CD4-positive, alpha-beta T cell treated with Interleukin-15 for 4 hours (primary cell): ENCODE measurements at places on chromosomes 5 and 9.
A peak's percentile ranks its signal among the peaks of the same experiment; 100 is the strongest.

DNA sequence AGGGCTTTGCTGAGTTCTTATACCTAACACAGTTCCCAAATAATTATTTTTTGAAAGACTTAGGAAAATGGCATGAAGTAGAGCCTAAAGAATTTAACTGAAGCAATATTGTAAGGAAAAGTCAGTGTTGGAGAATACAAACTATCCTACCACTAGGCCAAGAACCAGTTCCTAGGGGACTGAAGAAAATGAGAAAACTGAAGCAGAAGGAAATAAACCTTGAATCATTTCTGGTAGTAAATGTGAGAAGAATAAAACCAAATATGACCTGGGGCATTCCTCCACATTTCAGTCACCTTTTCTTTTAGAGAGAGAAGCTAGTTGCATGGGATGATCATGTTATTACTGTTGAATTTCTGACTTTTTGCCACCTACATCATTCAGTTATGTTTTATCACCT lies 1393.9 kb upstream of the C9orf72 start:
- no peak for DNase-seq

- DNase-seq, result no peak
Measured at GRCh38 chr9:69577123-69577522, 95.0 kb downstream of the APBA1 start.

DNA sequence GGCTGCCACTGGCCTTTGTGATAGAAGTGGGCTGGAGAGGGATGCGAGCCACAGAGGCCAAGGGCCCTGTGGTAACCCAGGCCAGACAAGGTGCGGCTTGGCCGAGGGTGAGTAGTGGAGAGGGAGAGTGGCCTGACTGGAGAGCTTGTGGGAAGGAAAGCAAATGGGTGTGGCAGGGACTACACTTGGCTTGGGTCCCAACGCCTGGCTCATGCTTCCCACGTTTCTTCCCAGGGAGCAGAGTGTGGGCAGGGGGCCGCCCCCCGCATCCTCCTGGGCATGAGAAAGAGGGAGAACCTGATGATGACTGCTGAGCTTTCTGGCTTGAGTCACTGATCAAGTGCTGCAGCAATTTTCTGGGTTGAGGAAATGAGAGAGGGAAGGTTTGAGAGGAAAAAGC lies 95.7 kb downstream of the ANKH start:
- DNase-seq, result no peak

DNA sequence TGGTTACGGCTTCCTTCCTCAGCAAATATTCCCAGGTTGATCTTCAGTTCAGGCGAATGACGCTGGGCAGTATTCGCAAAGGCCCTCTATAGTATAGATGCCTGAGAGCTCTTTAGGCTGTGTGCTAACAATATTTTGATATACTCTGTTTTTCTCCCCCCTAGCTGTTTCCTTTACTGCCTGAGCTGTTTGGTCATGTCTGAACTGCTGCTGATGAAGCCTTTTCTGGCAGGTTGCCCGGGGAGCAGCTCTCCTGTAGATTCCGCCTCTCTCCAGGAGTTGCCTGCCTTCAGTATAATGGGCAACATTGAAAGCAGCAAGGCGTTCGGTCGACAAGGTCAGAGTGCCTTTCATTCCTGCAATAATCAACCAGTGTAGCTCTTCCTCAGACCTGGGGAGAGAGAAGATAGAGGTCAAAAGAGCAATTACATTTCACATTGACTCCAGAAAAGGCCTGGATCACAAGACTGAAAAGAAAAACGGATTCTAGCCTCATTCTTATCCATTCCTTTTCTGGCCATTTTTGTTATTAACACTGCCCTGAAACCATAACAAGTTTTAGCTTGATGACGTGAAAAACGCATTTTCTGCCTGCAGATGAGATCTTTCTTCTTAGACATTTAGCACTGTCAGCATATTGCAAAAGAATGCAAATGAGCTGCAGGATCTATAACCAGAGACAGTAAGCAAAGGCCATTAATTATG lies 60.1 kb upstream of the ZNF608 start:
- no peak for DNase-seq

DNA sequence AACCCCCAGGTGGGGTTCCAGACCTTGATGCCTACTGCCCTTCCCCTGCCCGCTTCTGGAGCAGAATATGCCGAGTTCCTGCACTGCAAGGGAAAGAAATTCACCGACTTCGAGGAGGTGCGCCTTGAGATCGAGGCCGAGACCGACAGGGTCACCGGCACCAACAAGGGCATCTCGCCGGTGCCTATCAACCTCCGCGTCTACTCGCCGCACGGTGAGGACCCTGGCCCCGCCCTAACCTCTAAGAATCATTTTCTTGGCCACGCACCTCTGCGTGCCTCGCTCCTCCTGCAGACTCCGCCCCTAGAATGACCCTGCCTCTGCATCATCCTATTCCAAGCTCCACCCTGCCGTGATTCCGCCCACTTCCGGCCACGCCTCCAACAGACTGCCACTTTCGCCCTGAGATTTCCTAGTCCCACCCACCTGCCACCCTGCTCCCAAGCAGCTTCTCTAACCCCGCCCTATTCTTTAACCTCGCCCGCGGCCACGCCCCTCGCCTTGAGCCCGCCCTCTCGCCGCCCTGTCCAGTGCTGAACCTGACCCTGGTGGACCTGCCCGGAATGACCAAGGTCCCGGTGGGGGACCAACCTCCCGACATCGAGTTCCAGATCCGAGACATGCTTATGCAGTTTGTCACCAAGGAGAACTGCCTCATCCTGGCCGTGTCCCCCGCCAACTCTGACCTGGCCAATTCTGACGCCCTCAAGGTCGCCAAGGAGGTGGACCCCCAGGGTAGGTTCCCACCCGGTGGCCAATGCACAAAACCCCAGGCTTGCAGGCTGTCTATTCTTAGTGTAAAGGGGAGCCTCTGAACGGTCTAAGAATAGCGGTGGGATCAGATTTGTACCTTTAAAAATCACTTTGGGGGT lies 15.6 kb downstream of the DNM1 start:
- peak; percentile 91 for DNase-seq

DNA sequence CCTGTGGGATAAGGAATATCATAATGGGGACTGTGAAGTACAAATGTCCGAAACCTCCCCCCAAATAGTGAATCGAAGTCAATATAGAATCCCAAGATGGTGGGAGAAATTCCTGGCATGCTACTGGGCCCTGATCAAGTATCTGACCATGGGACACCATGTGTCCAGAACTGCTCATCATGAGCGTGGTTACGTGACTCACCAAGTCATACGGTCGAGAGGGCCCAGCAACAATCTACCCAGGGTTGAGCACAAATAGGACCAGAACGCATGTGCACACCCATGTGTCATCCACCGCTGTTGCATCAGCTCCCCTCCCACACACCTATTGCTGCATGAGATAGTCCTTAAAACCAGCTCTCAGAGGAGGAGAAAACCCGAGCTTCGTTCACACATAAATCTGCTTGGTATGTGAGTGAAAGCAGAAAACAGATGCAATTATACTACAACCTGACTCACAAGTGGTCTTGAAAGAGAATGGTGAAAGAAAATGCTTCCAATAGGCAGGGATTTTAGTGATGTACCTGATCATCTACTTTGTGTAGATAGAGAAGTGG lies 353.2 kb downstream of the CWC27 start:
- DNase-seq, result no peak

DNA sequence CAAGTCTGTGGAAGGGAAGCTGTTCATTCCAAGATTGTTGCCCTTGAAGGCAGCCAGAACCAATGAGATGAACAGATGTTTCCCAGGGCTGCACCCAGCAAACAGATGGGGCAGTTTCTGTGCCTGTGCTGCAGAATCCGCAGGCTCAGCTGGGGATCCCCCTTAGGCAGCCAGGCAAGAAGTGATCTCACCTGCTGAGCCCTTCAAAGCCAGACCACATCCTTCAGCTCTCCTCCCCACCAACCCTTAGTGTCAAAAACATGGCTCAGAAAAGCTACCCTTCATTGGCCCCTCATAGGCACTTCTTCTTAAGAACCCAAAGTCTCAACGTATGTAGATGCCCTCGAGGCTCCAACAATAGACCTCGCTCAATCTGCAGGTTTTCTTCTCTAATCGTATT lies 626.7 kb downstream of the CCDC171 start:
- DNase-seq, result no peak

GRCh38 chr9:120925535-120926396 lies 830 bp downstream of the TRAF1 start:
- DNase-seq, result peak; percentile 85

DNA sequence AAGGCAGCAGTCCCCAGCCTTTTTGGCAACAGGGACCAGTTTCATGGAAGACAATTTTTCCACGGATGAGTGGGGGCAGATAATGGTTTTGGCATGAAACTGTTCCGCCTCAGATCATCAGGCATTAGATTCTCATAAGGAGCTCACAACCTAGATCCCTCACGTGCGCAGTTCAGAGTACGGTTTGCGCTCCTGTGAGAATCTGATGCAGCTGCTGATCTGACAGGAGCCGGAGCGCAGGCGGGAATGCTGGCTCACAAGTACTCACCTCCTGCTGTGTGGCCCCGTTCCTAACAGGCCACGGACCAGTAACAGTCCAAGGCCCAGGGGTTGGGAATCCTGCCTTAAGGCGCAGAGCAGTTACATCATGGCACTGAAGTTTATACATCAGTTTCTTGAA lies 3.3 kb upstream of the BRD3 start:
- no peak for DNase-seq

- DNase-seq, result no peak
Measured at GRCh38 chr9:124852121-124852828, 985 bp upstream of the WDR38 start.

- DNase-seq, result no peak
Measured at GRCh38 chr5:90602681-90603080, 44.1 kb downstream of the ADGRV1 start.
